SK-N-MC (cell line): ENCODE measurements at places on chromosomes 1 and 21.

- no peak for DNase-seq
Observed at GRCh38 chr1:51961231-51961630, 29.3 kb downstream of the RAB3B start.

GRCh38 chr1:214808845-214809460 lies 206.0 kb downstream of the CENPF start:
- no peak for DNase-seq

GRCh38 chr1:28913786-28914227 lies 562 bp upstream of the EPB41 start:
- no peak for DNase-seq

DNA sequence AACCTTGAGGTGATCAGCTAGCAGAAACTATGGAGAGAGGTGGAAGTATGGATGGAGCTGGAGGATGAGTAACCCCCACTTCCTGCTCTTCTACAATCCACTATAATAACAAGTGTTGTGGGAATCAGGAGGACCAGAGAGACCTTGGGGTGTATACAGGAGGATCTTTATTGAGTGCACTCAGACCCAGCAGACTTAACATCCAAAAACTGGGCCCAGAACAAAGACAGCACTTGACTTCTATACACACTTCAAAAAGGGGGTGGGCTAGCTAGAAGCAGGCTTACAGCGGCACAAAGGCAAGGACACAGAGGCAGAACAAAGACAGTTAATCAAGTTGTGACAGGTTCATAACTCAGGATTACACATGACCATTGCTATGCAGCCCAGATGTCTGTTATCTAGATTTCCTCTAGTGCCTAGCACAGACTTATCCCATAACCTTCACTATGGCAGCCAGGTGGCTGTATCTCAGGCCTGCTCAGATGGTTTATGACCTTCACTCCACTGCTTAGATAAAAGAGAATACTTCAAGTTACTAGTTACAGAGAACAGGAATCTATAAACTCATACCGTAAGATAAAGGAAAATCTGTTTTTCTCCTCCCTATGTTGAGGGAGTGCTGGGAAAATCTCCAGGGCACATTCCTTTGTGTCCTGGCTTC lies 36.1 kb upstream of the PADI2 start:
- no peak for DNase-seq

DNA sequence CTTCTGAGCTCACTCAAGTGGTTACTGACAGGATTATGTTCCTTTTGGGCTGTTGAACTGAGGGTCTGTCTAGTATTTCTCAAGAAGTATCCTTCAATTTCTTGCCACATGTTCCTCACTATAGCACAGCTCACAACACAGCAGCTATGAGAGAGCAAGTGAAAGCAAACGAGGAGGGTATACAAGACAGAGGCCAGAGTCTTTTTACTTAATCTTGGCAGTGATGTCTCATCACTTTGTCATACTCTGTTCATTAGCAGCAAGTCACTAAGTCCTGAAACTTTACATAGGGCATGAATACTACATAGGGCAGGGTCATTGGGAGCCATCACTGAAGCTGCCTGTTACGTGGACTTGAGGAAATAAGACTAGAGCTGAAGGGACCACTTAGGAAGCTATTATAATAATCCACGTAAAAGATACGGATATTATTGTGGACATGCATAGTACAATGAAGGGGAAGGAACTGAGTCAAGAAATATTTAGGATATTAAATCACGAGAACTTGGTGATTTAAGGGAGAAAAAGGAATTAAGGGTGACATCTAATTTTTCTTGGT lies 63.7 kb downstream of the SLC30A7 start:
- no peak for DNase-seq
